ENCODE measurements at places on chromosomes 7 and 10.

GRCh38 chr7:130216750-130217149 lies 9.1 kb downstream of the SSMEM1 start:
- DNase-seq = no peak

GRCh38 chr7:155850766-155851678 lies 38.8 kb upstream of the SHH start:
- DNase-seq = no peak

- no peak for DNase-seq
Observed at GRCh38 chr10:106537866-106538265, 626.6 kb downstream of the SORCS1 start.

DNA sequence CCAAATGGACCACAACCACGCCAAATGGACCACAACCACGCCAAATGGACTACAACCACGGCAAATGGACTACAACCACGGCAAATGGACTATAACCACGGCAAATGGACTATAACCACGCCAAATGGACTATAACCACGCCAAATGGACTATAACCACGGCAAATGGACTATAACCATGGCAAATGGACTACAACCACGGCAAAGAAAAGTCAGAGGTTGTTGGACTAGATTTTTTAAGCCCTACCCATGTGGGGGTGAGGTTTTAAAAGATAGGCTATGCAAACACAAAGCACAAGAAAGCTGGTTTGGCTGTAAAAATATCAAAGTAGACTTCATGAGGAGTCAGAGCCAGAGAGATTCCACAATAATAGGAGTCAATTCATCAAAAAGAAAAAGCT lies 55.8 kb downstream of the NCAPG2 start:
- no peak for DNase-seq

DNA sequence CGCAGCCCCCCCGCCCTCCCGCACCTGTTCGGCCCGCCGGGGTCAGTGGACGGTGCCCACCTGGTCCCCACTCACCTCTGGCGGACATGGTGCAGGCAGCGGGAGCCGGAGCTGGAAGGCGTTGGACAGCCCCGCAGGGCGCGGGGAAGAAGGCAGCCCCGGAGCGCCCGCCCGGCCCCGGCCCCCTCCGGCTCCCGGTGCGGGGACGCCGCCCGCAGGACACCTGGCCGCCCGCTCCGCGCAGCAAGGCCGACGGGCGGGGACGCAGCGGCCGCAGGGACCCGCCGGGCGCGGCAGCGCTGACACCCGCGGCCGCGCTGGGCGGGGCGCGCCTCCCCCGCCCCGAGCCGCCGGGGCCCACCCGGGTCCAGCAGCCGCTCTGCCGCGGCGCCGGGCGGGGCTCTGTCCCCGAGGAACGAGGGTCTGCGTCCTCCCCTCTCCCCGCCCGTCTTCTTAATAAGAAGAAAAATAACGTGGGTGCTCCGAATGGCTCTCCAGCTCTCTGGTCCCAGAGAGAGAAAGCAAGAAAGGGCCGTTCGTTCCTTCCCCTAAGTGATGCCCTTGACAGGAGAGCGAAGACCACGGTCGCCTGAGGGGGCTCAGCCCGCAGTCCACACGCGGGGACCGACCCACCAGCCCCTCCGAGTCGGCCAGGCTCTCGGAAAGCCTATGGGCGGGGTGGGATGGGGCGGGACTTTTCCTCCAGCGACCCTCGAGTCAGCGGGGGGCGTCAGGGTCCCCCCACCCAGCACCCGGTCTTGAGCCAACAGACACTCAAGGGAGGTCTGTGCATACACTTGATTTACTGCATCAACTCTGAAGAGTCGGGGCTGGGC lies 53.4 kb upstream of the FHIP2A start:
- DNase-seq = no peak

DNA sequence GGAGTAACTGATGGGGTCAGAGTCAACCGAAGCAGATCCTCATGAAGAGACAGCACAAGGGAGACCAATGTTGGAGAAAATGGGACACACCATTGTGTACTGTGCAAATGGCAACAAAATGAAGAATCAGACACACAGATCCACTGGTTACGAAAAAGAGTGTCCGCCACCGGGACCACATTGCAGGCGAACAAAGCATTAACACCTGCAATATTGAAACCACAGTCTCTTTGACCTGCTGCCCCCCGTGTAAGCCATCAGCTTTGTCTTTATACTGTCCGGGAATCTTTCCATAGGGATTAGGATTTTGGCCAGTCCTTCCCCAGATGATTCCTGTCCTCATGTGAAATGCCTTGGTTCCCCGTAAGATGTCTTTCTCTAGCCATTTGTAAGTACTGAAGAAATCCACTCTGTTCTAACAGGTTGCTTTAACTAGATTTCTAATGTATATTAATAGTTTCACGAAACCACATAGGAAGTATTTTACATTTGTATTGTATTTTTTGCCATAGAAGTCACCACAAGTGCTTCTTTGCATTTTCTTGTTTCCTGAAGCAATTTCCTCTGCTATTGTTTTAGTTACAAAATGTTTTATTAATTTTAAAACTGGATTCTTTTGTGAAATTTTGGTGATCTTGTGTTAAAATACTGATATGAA lies 140.8 kb upstream of the NFE2L3 start:
- no peak for DNase-seq

GRCh38 chr7:131051304-131051703 lies 276.4 kb upstream of the MKLN1 start:
- DNase-seq = no peak

DNA sequence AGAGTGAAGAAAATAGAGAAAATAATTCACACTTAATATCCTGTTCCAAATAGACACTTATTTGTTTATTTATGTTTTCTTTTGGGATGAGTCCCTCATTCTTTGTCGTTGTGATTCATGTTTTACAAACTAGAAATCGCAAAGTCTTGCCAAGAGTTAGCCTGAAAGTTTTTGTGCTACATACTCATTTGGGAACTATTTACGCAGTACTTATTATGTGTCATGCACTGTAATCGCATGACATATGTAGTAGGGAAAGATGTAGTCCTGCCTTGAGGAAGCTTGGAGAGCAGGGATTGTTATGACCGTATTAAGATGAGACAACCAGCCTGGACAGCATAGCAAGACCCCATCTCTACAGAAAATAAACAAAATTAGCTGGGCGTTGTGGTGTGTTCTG lies 189.3 kb downstream of the ABCA13 start:
- DNase-seq = no peak

DNA sequence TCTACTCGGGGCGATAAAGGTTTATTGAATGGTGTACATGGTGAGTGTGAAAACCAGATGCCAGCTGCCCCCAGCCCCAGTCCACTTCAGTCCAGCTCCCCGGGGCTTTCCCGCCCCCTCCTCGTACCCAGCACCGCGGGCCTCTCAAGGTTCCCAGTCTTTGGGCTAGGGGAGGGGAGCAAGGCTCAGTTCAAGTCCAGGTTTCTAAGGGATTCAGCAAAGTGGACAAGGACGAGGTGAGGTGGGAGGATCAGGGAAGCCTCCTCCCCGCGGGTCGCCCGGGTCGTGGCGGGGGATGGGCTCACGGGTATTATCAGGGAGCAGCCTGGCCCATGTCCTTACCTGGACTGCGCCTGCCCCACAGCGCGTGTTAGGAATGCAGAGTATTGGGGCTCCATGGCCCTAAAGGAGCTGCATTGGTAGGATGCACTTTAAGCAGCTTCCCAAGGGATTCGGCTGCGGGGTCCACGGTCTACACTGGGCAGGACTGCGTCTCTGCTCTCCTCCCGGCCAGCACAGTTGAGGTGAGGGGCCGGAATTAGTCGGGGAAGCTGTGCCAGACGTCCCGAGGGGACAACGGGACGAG lies 541 bp upstream of the PFKFB3 start:
- no peak for DNase-seq

DNA sequence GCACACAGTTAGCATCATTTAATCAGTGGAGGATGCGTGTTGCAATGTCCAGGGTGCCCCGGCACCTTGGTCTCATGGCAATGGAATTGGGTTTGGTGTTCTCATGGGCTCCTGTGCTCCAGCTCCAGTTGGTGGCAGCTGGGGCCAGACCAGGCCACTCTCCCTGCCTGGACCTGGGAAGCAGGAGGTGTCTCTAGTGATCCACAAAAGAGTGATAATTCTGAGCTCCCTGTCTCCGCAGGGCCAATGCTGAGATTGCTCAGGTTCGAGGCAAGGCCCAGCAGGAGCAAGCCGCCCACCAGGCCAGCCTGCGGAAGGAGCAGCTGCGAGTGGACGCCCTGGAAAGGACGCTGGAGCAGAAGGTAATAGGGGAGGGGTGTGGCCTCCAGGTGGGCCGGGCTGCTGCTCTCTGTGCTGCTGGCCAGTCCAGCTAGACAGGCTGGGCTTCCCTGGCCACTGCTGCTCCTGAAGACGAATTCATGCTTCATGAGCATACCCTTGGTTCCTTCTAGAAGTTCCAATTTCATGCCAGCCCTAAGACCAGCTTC lies 21.7 kb upstream of the BTBD16 start:
- no peak for DNase-seq

DNA sequence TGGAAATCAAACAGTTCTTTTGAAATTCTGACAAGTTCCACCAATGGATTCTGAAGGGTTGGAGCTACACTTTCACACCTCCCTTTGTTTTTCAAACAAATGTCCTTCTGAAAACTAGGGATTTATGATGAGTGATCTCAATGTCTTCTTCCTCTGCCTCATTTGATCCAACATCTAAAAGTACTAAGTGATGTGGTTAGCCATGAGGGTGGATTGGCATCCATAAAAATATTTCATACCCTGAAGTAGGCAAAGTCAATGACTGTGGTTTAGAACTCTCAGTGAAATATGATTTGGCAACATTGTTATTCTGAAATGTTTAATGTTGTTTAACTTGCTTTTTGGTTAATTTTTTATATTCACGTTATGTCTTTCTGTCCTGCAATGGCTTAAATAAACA lies 136.9 kb downstream of the MBL2 start:
- DNase-seq = no peak

DNA sequence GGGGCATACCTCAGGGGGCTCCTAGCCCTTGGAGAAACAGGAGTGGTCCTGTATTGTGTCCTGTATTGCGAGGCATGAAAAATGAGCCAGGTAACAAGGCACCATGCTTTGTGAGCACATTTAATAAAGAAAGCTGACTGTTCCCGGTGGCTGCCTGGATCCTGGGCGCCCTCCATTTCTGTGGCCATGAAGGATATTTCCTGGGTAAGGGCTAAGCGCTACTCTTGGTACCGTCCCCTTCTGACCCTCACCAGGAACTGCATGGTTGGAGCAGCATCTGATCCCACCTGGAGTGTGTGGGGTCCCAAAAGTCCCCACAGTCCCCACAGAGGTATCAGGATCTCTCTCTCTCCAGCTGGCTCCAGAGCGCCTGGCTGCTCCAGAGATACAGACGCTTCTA lies 139.5 kb downstream of the MAPK8 start:
- no peak for DNase-seq

- no peak for DNase-seq
Observed at GRCh38 chr7:44678101-44678470, 70.6 kb upstream of the ZMIZ2 start.

GRCh38 chr10:21368022-21368582 lies 157.4 kb downstream of the SKIDA1 start:
- DNase-seq = no peak

DNA sequence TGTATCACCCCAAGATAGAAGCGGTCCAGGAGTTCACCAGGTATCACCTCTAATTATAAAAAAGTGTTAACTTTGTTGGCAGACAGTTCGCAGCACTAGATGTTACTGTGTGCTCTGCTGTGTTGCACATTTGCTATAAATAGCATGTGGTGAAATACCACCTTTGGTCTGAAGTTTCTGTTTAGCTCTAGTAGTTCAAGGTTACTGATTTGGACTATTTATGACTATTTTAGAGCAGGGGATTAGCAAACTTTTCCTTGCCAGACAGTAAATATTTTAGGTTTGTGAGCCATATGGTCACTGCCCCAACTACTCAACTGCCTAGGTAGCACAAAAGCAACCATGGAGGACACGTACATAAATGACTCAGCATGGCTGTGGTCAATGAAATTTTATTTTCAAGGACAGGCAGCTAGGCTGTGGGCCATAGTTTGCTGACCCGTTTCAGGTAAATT lies 16.5 kb downstream of the DENND10 start:
- no peak for DNase-seq

DNA sequence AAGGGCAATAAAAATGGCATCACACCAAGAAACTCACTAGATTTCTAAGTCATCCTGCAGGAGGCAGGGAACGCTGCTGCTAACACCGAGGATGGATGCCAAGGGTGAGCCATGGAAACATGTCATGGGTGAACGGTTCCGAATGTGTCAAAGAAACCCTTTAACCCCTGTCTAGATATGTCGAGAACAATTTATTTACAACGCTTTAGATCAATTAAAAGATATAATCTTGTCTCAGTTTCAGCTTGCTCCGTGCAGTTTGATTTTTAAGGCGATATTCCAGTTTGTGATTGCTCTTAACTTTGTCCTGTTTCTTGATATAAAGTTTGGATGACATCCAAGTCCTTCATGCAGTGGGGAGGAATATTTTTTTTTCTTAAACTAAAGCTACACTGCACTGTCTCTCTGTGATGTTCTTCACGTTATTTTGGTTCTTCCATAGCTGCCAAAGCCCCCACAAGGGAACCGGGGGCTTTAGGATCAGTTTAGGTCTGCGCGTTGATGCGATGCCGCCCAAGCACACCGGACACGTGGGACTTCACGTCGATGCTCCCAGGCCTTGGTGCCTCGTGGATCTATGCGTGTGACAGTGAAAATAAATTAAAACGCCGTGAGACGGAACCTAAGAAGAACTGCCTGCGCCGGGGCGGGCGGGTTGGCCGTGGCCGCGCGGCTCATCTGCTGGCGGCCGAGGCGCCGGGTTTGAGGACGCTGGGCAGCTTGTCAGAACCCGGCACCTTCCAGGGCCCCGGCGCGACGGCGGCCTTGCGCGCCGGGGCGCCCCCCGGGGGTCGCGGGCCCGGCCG lies 220.3 kb downstream of the PHTF2 start:
- DNase-seq = no peak

- no peak for DNase-seq
Observed at GRCh38 chr7:130150587-130150986, 54.6 kb downstream of the TMEM209 start.

DNA sequence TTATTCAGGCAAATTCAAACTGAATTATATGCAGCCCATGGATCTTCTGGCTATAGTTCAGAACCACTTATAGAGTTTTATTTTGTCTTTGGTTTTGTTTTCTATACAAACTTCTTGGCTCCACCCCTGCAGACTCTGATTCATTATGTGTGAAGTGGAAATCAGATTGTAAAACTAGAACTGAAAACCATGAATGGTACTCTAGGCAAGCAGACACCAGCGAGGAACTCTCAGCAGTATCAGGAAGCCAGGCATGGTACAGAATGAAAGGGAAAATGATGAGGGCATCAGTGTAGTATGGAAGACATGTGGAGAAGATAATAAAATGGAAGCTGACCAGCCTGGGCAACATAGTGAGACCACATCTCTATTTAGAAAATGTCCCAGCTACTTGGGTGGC lies 1026.9 kb upstream of the C7orf33 start:
- no peak for DNase-seq

DNA sequence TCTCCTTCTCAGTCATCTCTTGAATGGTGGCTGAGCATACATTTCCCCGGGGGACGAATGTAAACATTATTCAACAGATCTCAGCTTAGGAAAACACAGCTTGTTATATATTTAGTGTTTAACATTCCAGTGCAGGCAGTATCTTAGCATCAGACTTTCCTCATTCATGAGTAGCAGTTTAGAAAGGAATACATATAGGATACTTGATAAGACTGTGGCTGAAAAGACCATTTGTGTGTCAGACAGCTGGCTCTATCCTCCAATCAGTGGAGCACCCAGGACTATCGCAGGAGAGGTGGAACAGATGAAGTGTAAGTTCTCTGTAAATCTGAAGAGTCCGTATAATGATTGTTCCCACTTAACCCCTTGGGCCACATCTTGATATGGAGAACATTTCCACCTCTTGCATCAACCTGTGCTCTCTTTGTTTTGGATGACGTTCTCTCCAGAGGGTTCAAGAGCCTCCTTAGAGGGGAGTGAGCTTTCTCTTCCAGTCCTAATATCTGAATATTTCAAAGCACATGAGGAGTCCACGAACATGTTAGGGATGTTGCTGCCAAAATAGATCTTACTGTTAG lies 34.0 kb downstream of the ERLIN1 start:
- no peak for DNase-seq
